ENCODE measurements at places on chromosomes 5 and 9.

DNA sequence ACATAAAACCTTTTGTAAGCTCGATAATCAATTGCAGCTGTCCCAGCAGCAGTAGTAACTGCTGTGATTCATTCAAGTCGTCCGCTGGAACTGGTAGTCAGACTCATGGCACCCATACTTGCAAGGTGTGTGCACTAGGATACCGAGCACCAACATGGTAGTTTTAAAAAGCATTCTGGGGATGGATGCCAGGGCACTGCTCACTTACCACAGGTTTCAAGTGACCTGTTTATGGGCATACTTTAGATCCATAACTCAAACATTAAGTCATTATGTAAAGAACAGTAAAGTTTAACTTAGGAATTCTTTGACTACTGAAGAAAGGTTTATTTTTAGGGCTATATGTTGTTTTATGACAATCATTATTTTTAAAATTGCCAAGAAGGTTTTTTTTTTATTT, 2277.6 kb downstream of the MAT2B start:
- DNase-seq = no peak

DNA sequence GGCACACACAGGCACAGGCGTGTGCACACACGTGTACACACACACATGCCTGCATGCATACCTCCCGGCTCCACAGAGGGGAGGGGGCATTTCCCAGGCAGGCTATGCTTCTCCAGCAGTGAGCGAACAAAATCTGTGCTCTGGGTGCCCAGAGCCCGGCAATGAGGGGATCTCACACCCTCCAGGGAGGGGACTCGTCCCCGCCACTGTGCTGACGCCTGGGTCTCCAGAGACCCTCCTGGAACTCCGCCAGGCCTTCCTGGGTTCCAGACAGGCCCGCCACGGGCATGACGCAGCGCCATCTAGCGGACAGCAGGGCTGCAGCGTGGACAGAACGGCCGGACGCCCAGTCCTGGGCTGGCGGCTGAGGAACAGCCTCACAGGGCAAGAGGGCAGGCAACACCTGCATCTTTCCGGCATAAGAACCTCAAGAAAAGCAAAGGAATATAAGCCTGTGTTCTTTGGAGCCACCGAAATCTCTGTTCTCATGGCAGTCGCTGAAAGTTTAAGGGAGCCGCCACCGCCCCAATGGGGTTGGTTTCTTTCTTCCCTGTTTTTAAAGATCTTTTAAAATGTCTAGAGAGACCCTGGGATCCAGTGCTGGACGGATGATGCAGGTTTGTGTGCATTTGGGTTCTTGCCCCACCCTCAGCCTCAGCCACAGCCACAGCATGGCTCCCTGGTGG, 135.6 kb upstream of the PPP1R26 start:
- no peak for DNase-seq

DNA sequence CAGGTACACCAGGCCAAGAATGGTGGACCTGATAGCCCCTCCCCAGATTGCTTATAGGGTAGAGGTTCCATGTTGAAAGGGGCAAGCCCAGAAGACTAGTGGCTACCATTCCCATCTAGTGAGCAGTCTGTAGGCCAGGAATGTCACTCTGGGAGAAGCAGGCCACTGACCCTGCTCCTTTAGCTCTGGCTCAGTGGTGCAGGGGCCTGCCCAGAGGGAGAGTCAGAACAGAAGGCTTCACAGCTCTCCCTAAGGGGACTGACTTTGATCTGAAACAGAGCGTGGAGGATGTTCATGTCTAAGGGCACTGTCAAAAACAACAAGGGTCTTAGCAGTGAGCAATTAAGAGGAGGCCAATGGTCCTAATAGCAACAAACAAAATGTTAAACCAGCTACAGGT, 81.7 kb downstream of the ZNF354C start:
- DNase-seq = no peak

DNA sequence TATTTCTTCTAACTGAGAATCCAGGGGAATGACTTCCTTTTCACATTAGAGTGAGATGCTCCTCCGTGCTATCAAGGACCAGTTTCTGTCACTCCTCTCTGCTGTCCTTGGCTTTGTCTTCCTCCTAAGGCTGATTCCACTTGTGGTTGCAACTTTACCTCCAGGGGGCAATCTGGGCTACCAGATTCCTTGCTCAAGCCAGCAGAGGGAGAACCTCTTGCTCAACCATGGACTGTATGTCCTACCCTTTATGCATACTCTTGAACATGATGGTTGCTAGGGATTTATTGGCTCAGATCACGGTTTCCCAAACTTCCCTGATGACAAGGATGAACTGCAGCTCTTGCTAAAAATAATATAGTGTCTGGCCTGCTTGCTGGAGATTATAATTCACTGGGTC, 24.0 kb downstream of the NNT start:
- no peak for DNase-seq

DNA sequence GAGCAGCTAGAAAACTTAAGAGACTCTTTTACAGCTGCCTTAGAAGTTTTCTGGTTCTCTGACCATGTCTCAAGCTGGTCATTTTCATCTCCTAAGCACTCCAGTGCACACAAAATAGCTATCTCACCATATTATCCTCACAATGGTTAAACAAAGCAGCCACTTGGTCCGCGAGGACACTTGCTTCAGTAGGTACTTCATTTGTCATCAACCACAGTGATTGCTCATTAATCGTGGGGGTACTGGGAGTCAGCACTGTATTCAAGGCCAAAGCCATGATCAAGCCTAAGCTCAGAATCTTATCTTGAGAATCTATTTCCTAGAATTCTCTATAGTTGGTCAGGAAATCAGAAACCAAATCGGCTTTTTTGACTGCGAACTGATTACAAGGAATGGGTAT, 2.9 kb downstream of the ARL14EPL start:
- no peak for DNase-seq
